ENCODE measurements at places on chromosomes 4 and X.

DNA sequence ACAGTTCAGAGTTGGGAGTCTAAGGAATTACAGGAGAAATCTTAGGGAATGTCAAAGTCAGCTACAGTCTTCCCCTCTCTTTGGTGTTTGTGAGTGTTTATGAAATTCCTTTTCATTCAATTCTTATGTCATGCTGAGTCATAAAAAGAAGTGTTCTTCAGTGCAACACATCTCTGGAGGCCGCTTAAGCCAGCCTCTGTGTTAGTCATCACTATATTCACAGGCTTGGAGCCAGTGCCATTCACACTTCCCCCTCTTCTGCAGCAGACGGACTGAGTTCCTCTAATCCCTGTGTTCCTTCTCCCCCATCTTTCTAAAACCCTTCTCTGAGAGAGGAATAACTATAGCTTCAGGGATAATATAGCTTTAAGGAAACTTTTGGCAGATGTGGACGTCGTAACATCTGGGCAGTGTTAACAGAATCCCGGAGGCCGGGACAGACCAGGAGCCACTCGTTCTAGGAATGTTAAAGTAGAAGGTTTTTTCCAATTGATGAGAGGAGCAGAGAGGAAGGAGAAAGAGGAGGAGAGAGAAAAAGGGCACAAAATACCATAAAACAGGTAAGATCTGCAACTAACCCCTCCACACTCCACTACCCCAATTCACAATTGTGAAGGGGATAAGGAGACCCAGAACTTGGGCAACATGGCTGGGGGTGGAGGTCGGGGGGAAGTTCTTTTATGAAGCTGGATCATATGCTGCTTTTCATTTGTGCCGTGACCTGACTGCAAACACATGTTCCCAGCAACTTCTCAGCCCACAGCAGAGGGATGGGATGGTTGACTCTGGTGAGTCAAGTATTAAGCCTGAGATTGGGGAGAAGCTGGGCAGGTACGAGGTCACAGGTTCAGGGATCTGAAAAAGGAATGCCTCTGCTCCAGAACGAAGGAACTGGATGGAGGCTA, at the start of gene SRPX2:
SRPX2 (plus strand) TSS at position 244 of the 905 bp plus-strand sequence. CDS start 2,124 bp downstream, outside the sequence.
- DNase-seq: no peak

- no peak for DNase-seq
These were observed 47.3 kb upstream of the KCNE5 start for GRCh38 chrX:109672239-109672638.

GRCh38 chrX:140180585-140180984, 215.3 kb upstream of the CXorf66 start:
- DNase-seq: no peak

GRCh38 chr4:87974856-87975462, 555 bp upstream of the SPP1 start:
- no peak for DNase-seq

DNA sequence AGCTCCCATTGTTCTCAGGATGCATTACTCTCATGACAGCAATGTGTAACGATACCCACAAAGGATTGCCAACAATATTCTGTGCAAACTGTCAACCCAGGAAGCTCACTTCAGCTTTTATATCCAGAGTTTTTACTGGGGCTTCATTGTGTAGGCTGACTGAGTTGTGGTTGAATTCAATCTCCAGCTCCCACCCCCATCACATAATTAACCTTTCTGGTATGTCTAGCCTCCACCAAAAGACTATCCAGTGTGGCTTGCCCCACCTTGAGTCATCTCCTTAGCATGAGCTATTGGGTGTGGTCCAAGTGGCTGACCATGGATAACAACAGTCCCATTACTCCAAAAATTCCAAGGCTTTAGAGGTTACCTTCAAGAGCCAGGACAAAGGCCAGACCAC, 17.7 kb upstream of the TAB3 start:
- DNase-seq: no peak

DNA sequence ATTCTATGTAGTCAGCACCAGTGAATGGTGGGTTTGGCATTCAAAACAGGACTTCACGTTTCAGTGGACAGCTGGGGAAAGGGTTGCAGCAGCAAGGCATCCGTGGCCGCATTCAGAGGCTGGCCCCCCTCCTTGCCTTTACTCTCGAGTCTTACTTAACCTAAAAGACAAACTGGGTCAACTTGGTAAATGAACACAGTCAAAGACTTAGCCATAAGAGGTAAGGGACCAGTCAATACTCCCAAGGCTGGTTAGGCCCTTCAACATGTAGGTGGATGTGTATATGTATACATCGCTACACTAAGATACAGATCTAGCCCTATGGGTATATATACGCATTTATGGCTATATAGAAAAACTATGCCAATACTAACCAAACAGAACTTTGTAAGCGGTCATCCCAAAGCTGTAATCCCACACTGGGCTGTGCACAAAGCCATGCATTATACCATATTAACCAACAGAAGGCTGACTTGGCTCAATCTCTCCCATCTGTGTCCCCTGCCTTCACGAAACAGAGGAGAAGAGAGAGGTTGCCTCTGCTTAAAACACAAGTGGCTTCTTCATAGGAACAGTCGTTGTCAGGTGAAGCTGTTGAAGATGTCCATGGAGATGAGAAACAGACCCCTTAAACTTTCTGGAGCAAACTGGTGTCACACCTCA, 61.9 kb downstream of the TSC22D3 start:
- no peak for DNase-seq

DNA sequence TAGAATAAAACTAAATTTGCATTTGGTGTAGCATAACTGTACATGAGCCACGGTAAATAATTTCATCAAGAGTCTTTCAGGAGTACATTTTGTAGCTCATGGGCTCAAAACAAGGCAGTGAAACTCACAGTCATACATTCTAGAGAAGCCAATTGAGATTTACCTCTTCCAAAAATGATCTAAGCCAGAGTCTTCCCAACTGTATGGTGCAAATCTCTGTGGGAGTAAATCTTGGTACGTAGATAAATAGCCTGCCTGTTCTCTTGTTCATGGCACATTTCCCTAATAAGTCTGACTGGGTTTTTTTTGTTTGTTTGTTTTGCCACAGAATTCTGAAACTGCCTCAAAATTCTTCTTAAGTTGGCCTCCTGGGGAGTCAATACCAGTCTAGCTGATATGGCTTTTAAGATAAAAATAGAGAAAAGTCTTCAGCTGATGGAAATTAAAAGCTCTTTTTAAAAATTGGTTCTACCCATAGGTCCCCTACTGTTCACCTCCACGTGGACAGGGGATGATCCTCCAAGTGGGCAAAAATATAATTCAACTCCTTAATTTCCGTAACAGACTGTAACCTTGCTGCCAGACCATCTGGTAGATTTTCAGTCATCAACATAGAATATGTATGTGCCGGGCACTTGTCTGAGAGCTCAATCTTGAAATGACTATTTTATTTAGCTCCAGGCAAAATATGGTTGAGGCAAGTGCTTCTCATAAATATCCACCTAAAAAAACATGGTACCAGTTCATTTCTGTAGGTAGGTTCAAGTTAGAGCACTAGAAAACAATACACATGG, 365.4 kb downstream of the PDHA2 start:
- no peak for DNase-seq

DNA sequence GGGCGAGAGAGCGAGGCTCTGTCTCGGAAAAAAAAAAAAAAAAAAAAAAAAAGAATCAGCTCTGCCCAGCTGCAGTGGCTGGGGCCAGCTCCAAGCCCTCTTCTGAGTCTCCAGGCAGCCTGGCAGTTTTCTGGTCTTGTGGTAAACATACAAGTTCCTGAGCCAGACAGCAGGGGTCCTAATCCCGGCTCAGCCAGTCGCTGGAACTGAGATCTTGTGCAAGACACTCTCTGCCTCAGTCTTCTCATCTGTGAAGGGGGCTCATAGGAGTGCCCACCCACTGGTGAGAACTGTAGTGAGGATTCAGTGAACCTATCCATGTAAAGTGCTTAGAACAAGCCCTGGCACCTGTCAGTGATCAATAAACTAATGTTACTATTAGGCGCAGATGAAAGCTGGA, 41.8 kb downstream of the C4orf50 start:
- no peak for DNase-seq

DNA sequence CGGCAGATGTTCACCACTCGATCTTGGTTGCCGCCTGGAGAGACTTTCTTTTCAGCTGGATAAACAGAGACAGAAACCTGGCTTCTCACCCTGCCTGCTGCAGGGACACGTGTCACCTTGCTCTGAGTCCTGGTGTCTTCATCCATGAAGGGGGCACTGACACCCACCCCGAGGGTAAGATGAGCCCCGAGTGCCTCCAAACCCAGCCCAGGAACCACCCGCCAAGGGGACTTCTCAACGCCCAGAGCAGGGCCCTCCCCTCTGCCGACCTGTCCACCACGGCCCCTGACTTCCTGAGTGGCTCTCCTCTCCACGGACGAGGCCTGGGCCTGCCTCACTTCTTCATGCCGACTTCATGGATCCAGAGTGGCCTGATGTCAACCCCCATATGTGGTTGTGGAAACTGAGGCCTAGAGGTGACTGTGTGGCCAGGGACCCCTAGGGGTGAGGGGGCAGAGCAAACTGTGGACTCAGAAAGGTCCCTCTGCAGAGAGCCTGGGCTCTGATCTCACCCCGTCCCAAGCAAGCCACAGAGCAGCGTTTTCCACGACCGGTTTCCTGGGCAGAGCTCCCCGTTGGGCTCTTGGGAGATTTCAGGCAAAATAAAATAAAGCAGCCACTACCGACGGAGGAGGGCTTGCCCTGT, 5.1 kb downstream of the ADRA2C start:
- no peak for DNase-seq

DNA sequence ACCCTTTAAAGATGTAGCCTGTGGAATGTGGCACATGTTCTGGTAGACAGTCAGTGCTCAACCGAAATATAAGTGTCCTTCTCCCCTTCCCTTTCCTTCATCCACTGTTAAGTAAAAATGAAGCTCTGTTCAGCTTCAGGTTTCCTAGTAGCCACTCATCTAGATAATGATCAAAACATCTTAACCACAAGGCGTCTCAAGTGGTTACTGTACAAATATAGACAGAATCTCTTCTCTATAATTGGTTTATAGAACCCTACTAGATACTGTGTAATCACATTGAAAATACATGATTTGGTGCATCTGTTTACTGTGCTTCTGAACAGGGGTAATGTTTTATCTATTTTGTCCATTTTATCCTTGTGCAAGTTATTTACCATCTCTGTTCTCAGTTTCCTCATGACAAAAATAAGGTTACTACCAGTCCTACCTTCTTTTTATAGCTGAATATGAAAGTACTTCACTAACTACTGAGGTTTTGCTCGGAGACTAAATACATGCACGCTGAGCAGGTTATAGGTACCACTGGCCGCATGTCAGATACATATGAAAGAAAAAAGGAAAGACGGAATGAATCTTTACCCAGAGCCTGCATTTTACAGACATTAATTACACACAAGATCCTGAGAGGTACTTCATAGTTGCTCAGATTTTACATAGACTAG, 20.3 kb upstream of the SLC25A4 start:
- DNase-seq: no peak

DNA sequence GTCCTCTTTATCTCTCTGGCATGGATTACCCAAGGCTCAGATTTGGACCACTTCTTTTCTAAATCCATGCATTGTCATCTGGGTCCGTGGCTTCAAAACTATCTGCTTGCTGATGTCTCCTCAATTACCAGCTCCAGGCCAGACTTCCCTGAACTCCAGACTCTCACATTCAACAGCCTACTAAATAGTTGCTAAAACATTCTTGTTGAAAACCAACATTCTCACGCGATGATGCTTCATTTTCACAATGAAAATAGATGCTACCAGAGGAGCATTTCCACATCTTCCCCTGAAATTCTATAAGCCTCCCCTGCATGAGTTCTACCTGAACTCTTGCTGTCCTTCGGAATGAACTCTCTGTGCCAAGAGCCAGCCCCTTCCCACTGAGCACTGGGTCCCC, 5.2 kb upstream of the TLR6 start:
- no peak for DNase-seq

DNA sequence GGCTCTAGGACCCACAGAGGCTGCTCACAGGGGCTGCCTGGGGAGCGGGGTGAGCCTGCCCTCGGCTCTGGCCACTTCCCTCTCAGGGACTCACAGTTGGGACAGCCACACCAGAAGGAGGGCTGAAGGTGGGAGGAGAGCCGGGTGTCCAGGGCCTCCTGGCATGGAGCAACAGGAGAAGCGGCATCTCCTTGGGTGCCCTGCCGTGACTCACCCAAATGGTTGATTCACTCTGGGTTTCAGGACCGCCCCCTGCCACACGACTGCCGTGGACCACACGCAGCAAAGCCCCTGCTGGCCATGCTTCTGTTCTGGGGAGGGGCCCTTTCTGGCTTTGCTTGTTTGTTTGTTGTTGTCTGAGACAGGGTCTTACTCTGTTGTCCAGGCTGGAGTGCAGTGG, 86.0 kb upstream of the AFAP1 start:
- no peak for DNase-seq

- no peak for DNase-seq
These were observed 208.7 kb downstream of the CBLL2 start for GRCh38 chrX:22481436-22481835.

DNA sequence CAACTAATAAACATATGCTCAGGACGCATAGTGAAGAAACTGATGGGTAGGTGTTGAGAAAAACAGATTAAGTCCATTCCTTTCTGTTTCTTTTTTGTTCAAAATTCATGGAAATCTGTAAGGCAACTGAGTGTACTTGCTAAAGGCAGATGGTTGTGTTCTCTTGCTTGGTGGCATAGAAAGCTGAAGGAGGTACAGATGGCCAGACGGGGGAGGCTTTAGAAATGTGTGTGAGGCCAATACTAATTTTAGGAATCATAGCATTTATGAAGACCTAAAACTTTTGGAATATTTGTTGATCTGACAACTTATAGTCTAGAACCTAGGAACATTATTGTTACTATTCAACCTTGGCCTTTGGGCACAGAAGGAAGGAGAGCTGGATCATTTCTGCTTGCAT, 56.8 kb upstream of the EMCN start:
- no peak for DNase-seq

DNA sequence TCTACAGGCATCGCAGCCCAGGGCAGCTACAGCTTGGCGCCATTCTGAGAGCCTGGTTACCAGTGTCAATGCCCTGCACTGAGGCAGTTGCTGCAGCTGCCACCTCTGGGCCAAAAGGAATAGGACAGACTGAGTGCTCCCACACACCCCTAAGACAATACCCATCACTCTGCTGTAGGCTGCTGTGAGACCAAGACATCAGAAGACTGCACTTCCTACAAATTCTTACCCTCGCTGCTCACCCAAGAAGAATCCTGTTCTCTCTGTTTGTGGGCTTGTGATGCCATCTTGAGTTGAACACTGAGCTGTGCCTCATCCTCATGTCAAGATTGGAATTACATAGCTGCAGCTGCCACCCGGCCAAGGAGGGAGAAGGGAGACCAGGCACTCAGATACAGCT, 1847.0 kb upstream of the PCDH10 start:
- DNase-seq: no peak
